Hindlimb muscle (tissue), 1 donor: ENCODE measurements at places on chromosomes 5 and 9. TPM values are rescaled to one million over a fixed set of nuclear protein-coding genes. Genes with fewer than 3 reads are reported as not detected.

GRCh38 chr5:134345996-134346395, 21.0 kb downstream of the CDKL3 start:
- no peak for DNase-seq

GRCh38 chr5:141773779-141774562, 91.9 kb upstream of the ARAP3 start:
- DNase-seq: no peak

Gene BHMT
- polyA plus RNA-seq: not detected

GRCh38 chr5:162786234-162786633, 651.2 kb upstream of the CCNG1 start:
- DNase-seq: no peak

GRCh38 chr5:79931409-79931808, 59.7 kb downstream of the MTX3 start:
- DNase-seq: no peak

GRCh38 chr9:9100070-9100469, 1300.5 kb upstream of the DMAC1 start:
- DNase-seq: no peak

- DNase-seq: no peak
Measured at GRCh38 chr9:68509689-68510088, 31.0 kb downstream of the TMEM252 start.

DNA sequence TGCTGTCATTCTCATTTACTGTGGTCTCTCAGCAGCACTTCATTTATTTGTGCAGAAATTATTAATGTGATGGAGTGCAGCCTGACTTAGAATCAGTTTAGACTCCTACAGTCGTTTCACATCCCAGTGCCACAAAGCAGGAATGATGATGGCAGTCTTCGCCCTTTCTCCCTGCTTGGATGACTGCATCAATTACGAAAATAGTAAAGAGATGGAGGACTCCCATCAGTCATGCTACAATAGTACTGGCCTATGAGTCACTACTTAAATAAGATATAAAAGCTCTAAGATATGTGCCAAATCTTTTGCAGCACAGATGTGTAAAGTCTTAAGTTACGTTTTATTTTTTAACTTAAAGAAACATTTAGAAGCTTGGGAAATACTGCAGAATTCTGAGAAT, 263.9 kb downstream of the CHSY3 start:
- DNase-seq: no peak
